ENCODE measurements at places on chromosomes 5 and 9.

DNA sequence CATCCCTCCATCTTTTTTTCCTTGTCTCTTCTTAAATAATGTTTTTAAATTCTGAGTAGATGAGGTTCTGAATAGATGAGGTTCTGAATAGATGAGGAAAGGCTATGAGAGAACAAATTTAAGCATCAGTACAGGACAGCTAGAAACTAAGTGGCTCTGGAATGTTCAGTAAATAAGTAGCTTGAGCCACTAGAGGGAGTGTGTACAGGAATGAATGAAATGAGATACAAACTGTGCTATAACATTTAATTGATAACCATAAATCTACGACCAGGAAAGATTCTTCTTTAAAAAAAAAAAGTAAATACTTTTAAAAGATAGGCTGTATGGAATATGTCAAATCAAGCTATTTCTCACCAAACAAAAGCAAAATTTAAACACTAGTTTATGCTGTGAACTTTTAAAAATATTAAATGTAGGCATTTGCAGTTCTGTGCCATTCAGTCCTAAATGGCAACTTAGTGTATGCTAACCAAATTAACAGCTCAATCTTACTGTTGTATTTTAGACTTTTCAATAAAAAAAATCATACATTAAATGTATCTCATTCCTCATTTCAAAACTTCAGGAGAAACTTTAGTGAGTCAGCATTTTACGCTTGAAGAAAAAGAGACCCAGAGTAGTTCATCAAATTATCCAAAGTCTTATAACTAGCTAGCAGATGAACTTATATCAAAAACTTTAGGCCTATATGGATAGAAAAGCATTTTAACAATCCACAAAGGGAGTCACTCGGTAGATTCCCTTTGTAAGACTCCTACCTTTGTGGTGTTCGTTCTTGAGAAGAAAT is 70.4 kb upstream of the SNX2 start:
- no peak for DNase-seq

- no peak for DNase-seq
Observed at GRCh38 chr9:746661-747434, 94.6 kb upstream of the DMRT1 start.

GRCh38 chr5:14574096-14574495 is 7.5 kb upstream of the OTULINL start:
- no peak for DNase-seq

- DNase-seq: peak; percentile 47
Observed at GRCh38 chr5:156402387-156402921, 75.5 kb downstream of the SGCD start.

DNA sequence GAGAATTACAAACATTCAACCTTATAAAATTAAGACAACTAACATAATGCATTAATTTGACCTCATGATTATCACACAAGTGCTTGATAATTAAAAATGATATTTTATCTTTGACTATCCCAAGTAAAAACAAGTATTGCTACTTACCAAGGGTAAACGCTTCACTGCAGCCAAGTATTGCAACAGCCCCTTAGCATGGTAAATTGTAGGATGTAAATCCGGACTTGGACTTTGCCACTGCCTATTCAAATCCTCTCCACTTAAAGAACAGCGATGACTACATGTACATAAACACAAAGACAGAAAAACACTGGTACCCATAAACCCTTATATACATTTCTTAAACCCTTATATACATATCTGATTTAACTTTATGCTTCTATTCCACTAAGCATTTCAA is 155.1 kb downstream of the AGTPBP1 start:
- no peak for DNase-seq

DNA sequence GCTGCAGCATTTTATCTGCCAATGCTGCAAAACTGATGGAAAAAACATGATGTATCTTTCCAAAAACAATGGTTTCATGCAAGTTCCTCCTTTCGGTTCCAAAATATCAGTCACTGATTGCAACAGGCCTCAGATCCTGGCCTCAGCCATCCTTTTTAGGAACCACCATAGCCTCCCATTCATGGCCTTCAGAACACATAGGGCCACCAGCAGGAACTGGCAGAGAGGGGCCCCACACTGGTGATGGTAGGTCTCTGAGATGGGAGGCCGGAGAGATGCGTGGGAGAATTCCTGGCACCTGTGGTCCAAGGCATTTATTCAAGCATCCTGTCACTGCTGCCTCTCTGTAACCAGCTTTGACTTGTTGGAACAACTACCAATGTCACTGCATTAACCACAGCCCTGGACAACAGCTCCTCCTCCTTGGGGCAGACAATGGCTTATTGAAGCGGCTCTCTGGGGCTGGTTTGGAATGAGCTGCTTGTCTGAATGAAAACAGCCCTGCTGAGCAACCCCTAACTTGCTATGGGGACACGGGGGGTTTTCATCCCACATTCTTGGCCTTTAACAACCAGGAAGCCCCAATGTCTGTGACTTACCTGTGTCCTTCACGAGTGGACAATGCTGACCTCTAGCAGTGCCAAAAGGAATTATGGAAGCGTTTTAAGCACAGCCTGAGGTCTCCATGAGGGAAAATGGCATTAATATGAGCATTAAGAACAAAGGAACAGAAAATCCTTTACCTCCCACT is 108.1 kb downstream of the LHFPL2 start:
- no peak for DNase-seq

DNA sequence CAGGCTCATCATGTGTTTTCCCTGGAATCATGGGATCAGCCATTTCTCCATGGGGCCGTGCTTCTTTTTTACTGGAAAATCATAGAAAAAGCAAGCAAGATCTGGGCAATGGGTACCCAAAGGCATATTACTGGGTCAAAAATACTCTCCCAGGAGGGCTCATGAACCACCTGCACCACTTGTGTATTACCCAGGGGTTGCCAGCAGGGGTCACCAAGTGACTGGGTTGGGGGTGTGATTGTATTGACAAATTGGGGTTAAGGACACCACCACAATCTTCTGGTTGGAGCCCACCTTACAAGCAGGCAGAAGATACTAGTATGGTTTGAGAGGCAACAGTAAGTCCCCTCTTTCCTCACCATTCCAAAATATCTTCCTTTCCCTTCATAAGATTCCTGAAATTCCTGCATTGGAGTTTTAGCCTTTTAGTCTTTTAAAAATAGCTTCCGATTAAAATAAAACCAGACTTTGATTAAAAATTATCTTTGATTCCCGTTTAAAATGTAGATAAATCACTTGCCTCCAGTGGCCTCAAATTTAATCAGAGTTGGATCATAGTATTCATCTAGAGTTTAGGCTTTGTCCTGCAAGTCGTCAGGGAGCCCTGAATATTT is 603.3 kb downstream of the KIF4B start:
- DNase-seq: no peak

DNA sequence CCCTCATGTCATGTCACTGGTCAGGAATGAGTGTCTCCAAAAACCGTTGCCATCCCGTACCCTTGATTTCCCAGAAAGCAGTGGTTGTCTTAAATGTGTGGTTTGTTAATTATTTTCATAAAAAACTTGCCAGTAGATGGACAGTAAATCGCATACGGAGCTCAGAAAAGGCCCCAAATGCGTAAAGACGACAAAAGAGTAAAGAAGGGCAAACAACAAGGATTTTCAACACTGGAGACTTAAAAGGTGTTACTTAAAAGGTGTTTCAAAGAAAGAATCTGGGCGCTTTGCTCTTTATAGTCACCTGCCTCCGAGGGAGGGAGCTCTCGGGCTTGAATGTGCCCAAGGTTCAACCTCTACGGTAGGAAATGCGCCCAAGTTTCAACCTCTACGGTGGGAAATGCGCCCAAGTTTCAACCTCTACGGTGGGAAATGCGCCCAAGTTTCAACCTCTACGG is 734 bp downstream of the KIF27 start:
- no peak for DNase-seq

- DNase-seq: no peak
Observed at GRCh38 chr5:139294374-139295165, 1.0 kb downstream of the MATR3 start.
